ENCODE measurements at places on chromosomes 4 and X.

DNA sequence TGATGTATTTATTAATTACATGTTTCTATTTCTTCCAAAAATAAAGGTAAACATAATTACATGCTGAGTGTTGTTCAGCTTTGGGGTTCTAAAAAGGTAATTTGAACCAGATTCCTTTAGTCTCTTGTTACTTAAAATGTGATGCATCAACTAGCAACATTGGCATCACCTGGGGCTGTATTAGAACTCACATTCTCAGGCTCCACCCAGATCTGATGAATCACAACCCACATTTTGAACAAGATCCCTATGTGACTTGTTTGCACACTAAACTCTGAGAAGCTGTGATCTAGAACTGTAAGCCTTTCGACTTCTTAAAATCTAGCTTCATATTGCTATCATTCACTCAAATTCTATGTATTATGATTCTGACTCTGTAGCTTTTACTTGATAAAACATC, 23.0 kb upstream of the HS3ST1 start:
- DNase-seq = no peak

DNA sequence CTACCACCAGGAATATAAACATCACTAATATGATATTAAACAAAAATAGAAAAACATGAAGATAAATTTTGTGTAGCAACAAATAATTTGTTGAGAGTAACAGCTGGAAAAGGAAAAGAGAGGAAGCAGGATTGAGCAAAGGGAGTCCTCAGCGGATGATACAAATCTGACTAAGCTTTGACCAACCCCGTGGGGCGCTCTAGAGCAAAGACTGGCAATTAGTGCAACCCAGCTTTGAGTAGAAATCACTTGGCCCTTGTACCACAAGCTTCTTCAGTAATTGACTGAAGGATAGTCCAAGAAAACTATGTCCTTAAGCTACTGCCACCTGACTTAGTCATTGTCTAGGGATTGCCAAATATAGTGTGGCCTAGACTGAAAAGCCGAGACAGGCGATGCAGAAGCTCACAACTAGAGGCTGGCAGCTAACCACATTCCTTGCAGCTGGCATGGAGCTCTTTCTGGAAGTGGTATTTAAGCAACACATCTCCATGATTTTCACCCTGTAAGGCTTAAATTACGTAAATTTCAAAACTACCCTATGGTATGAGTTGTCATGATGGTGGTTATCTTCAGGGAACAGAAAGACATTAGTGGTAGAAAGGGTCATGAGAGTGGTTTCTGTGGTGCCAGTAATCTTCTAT, 396.0 kb downstream of the PDGFC start:
- peak; percentile 15 for DNase-seq

- no peak for DNase-seq
Measured at GRCh38 chr4:139834226-139834662, 168.6 kb downstream of the MGST2 start.

DNA sequence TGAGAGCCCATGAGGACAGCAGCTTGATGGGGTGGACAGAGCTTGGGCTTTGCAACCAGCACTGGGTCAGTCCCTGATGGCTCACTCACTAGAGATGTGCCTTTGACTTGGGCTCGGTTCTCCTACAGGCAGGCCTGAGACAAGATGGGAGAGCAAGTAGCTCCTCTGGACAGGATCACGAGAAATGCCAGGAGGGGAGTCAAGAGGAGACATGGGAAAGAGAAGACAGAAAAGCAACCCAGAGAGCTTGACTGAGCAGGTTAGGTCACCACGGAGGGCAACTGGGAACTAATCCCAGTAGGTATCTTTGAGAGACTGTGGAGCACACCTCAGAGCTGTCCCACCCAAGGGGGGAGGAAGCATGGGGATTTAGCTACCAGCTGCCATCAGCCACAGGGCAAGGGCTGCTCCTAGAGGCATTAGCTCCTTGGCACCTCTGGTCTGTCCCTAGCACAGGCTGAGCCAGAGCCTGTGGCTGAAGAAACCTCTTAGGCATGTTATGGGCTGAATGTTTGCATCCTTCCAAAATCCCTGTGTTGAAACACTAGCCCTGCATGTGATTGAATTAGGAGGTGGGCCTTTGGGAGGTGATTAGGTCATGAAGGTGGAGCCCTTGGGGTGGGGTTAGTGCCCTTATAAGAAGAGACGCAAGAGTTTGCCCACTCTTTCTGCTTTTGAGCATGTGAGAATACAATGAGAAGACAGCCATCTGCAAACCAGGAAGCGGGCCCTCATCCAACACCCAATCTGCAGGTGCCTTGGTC, 145.6 kb downstream of the SMIM20 start:
- no peak for DNase-seq

GRCh38 chrX:118254611-118255010, 91.3 kb upstream of the WDR44 start:
- peak; percentile 34 for DNase-seq

GRCh38 chr4:53651156-53651735, 60.0 kb upstream of the LNX1 start:
- DNase-seq = no peak

DNA sequence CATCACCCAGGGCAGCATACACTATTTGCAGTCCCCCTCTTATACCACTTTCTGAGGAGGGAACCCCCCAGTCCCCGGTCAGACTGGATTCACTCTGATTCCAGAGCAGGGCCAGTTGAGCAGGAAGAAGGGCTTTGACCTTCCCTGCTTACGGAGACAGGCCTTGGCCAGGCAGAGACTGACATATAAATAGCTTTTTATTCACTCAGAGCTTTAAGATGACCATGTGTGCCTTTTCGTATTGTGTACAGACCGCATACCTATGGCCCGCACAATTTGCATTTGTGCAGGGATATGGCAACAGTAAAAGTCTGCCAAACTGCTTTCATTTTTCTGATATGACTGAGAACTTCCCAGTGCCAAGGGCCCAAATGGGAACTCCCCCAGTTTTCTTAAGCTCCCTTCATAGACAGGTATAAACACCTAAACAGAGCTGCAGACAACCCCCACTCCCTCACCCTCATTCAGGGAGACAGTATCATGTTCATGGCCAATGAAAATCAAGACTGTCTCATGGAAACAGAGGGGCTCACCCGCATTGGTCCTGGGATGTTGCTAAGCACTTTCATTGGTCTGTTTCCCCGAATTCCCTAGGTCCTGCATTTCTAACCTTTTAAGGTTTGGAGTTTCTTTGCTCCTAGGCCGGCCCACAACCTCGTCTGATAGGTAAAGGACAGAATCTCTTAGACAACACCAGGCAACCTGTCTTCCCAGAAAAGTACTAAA, 86.0 kb downstream of the RTL5 start:
- DNase-seq = no peak

GRCh38 chr4:76562161-76562560, 127.1 kb downstream of the SHROOM3 start:
- DNase-seq = no peak

- DNase-seq = peak; percentile 40
Measured at GRCh38 chrX:136752796-136753195, 27.9 kb downstream of the ARHGEF6 start.
